ENCODE measurements at places on chromosomes 11 and 22.
A peak's percentile ranks its signal among the peaks of the same experiment; 100 is the strongest.

DNA sequence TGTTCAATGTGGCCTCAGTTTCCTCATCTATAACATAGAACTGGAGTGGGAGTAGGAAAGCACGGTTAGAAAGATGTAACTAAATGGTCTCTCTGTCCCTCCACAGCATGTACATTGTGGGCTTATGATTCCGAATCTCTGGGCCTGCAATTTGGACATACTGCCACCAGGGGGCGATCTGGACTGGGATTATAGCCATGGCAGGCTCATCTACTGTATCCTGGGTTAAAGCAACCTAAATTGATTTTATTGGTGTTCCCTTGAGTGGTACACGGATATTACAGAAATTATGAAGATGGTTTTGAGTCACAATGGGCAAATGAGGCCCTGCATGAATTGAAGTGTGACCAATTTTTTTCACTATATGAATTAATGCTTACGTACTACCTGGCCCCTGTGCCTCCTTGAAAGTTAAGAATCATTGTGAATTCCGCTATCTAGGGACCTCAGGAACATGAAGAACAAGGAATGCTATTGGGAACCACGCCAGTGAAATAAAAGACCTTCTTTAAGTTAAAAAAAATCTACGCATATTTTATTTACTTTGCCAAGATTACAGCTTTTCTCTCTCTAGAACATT, 32.9 kb downstream of the TST start:
- DNase-seq, result peak; percentile 63

DNA sequence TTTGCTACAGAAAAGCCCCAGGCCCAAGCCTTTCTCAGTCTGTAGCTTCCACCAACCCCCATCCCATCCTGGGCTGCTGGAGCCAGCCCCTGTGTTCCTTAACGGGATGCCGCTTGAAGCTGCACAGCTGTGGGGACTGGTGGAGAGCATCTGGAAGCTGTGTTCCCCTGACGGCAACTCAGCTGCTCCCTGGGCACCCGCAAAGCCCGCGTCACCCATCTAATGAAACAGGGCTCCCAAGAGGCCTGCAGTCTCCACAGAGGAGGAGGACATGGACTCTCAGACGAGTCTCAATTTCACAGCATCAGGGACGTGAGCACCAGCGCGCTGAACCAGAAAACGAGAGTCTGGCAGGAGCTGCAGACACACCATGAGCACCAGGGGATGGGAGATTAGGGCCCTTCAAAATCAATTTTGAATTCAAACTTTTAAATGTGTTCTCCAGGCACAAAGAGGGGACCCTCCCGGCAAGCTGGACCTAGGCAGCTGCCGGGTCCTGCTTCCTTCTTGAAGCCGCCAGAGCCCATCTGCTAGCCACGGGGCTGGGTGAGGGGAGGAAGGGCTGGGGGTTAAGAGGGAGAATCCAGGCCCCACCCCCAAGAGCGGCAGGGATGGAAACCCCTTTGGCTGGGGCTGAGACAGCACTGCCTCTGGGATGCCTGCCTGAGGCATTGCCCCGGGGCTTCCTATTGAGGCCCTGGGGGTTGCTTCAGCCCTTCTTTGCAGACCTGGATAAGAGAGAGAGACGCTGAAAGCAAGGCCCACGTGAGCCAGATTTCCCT, 21.0 kb downstream of the LMO1 start:
- peak; percentile 62 for DNase-seq

DNA sequence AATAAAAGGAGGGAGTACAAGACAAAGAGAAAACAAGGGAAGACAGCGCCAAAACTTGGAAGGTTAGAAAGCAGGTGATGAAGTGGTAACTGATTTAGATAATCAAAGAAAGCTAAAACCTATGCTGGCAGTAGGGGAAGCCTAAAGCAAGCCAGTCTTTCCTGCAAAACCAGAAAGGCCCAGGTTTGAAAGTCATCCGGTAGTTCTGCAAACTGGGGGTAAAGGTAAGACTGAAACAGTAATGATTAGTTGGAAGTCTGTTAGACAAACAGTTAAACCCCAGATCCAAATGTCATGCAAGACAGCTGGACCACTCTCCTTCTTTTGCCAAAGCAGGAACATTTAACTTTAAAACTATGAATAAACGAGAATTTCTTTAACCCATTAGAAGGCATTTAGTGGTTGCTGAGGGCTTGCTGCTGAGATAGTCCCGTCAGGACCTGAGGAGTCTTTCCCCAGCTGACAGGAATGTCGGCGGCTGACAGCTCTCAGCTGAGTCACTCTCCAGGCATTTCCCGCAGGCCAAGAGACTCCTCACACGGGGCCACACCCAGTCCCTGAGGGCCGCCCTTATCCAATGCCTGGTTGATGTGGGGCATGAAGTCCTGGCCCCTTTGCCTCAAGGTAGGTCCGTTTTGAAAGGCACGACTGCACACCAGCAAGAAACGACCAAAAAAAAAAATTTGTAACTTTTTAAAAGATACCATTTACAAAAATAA, 36.3 kb upstream of the CFAP300 start:
- DNase-seq, result peak; percentile 90

DNA sequence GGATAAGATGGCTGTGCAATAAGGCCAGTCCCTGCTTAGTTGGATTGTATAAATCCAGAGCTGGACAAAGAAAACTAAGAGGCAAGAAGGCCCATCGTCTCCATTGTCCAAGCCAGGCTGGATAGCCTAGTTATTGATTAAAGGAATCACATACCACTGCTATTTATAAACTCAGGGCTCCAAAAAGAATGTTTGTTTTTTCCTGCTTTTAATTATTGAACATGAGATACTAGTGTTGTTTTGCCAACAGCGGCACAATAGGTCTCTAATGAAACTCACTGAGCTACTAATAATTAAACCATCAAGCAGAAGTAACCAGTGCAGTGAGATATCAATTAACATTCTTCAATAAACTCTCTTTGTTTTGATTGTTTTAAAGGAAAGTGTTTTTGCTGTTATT, 259.7 kb downstream of the INSC start:
- DNase-seq, result no peak

- DNase-seq, result peak; percentile 33
Observed at GRCh38 chr11:64643920-64644646, 53.1 kb downstream of the SLC22A12 start.

- DNase-seq, result peak; percentile 95
Observed at GRCh38 chr11:86041975-86042378, 26.9 kb downstream of the PICALM start.
